Activated T-helper 2 cell treated with anti-CD3 and anti-CD28 coated beads, Interferon-gamma antibody, Interleukin-2, Interleukin-4, amounts not matched to agents 10 μg/mL and 5 μg/mL and 100 μg/mL, durations not matched to agents 14 hours and 24 hours and 36 hours (primary cell): ENCODE measurements at places on chromosomes 4 and X. TPM values are rescaled to one million over a fixed set of nuclear protein-coding genes. Genes with fewer than 3 reads are reported as not detected.

- H3K27me3 ChIP-seq, result no peaks in the 10 kb centered on the region
- H3K27ac ChIP-seq, result no peak overlapping the region
- no peak for DNase-seq
- H3K4me1 ChIP-seq, result no peaks in the 10 kb centered on the region
These were observed 355.1 kb downstream of the HS3ST1 start for GRCh38 chr4:11073621-11074051.

GRCh38 chr4:1375761-1376322, 28.8 kb downstream of the UVSSA start:
- H3K27ac ChIP-seq, result no peak overlapping the region
- no peak for DNase-seq
- no peaks in the 10 kb centered on the region for H3K4me1 ChIP-seq
- peaks cover 5% of the 10 kb centered on the region for H3K36me3 ChIP-seq
- H3K4me3 ChIP-seq, result no peak overlapping the region
- no peaks in the 10 kb centered on the region for H3K27me3 ChIP-seq

DNA sequence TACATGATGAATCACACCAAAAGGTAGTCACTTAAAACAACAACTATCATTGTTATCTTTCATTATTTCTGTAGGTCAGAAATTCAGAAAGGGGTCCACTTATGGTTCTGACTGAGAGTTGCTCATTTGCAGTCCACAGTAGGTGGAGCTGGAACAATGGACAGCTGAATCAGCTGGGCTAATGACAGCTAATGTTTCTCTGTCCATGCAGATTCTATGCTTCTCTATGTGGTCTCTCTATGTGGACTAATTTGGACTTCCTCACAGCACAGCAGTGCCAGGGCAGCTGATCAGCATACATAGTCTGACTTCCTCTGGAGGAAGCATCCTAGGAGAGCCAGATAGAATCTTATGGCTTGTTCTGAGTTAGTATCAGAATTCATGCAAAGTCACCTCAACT, 131.7 kb upstream of the INTU start:
- no peaks in the 10 kb centered on the region for H3K27me3 ChIP-seq
- H3K36me3 ChIP-seq, result no peaks in the 10 kb centered on the region
- no peak overlapping the region for H3K4me3 ChIP-seq
- DNase-seq, result no peak

STEEP1 gene
- total RNA-seq, result 21.9 and 22.0 TPM in 2 replicates

GRCh38 chr4:38822748-38823303, 18.2 kb upstream of the TLR1 start:
- H3K27me3 ChIP-seq, result no peaks in the 10 kb centered on the region
- H3K27ac ChIP-seq, result no peak overlapping the region
- H3K4me3 ChIP-seq, result no peak overlapping the region
- peaks cover 3% of the 10 kb centered on the region for H3K36me3 ChIP-seq
- H3K4me1 ChIP-seq, result peaks cover 15% of the 10 kb centered on the region

DNA sequence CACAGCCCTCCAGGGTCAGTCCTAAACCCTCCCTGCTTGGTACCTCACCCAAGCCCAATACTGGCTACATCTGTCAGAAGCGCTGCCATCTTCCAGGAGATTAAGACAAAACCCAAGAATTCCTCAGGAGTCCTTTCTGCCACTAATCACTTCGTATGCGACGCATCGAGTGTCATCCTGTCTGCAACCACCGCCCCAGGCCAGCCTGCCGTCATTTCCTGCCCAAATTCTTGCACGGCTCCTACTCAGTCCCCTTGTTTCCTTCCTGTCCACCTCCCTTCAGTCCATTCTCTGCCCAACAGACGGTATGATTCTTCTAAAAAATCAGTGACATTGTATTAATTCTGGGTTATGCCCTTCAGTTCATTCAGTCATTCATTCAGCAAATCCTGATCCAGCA, 113.6 kb downstream of the NFKB1 start:
- no peaks in the 10 kb centered on the region for H3K27me3 ChIP-seq
- no peak for DNase-seq
- peak overlapping the region; percentile 64 for H3K4me3 ChIP-seq
- H3K27ac ChIP-seq, result peak overlapping the region; percentile 71

- H3K27ac ChIP-seq, result no peak overlapping the region
- no peaks in the 10 kb centered on the region for H3K27me3 ChIP-seq
- no peak for DNase-seq
- H3K4me1 ChIP-seq, result no peaks in the 10 kb centered on the region
- no peak overlapping the region for H3K4me3 ChIP-seq
- H3K36me3 ChIP-seq, result no peaks in the 10 kb centered on the region
These were observed 503.6 kb downstream of the IL1RAPL1 start for GRCh38 chrX:29090811-29091210.

GJB1 gene
- not detected in 2 replicates for total RNA-seq

GRCh38 chrX:136710325-136710951, 62.5 kb downstream of the CD40LG start:
- H3K27me3 ChIP-seq, result no peaks in the 10 kb centered on the region
- peaks cover 38% of the 10 kb centered on the region for H3K36me3 ChIP-seq
- no peak for DNase-seq
- H3K27ac ChIP-seq, result peak overlapping the region; percentile 95
- H3K4me1 ChIP-seq, result peaks cover 41% of the 10 kb centered on the region

DNA sequence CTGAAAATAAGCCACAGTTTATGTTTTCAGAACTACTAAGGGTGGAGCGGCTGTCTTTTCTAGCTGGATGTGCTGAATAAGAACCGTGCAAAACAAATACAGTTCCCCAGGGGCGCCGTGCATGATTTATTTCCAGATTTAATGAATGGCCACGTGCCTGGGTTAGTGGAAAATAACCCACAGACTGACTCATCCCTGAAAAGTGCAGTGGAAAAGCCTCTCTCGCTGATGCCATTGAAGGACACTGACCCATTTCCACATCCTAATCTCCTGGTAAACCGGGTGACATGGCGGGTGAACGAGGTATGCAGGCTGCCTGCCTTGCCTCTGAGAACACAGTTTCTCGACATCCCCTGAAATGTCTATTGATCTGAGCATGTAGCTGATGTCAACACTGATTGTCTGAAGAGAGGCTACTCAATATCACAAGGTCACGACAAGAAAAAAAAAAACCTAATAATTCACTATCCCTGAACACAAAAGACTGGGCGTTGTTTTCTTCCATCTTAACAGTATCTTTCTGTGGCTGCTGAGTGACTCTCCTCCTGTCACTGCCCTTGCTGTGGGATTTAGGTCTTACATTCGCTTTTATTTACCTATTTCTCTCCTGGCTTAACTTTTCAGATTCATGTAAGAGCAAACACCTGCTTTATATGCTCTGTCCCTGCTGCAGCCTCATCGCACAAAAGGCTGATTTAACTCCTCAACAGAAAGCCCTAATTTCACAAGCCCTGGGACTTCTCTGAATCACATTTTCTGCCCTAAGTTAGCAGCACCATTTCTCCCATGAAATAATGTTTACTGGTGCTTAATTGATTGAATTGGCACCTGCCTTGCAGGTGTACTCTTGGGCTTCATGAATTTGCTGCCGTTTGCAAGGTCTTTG, 76.9 kb upstream of the SCOC start:
- H3K4me1 ChIP-seq, result no peaks in the 10 kb centered on the region
- no peak for DNase-seq
- no peak overlapping the region for H3K27ac ChIP-seq

GRCh38 chrX:103539695-103540094, 20.4 kb upstream of the RAB40A start:
- no peak overlapping the region for H3K27ac ChIP-seq
- H3K27me3 ChIP-seq, result no peaks in the 10 kb centered on the region
- DNase-seq, result no peak
- no peak overlapping the region for H3K4me3 ChIP-seq
- H3K4me1 ChIP-seq, result no peaks in the 10 kb centered on the region

OTC gene
- not detected in 2 replicates for total RNA-seq

- H3K4me1 ChIP-seq, result no peaks in the 10 kb centered on the region
- peaks cover 2% of the 10 kb centered on the region for H3K27me3 ChIP-seq
- no peak overlapping the region for H3K27ac ChIP-seq
- no peaks in the 10 kb centered on the region for H3K36me3 ChIP-seq
- H3K4me3 ChIP-seq, result no peak overlapping the region
- DNase-seq, result no peak
These were observed 124.9 kb upstream of the TAPT1 start for GRCh38 chr4:16351161-16351560.

HTR2C gene
- not detected in 2 replicates for total RNA-seq
